ENCODE measurements at places on chromosomes 5 and 9.

DNA sequence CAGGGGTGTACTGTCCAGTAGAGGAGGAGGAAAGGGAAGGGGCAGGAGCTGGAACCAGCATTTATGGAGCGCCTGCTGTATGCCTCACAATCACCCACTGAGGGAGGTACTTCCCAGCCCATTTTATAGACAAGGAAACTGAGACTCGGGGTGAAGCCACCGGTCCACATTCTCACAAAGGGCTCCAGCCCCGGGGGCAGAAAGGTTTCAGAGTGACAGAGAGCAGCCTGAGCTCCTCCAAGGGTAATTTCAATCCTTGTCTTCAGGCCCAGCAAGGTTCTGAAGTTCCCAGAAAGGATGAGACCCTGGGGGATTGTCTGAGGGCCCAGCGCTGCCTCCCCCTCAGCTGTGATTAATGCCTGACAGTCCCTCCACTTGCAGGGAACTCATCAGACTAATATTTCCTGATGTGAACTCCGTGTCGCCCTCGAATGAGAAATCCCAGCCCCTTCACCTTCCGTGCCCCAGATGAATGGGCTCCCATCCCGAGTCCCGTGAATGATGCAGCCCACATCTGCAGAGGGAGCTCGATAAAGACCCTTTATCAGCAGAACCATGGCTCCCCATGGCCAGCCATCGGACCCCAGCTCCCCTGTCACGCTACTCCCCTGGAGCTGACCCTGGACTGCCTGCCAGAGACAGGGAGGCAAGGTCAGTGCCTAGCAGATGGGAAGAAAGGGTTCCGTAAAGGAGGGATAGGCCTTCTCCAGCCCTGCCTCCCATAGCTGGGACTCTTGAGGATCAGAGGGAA is 32.1 kb upstream of the MVB12B start:
- no peak for DNase-seq

DNA sequence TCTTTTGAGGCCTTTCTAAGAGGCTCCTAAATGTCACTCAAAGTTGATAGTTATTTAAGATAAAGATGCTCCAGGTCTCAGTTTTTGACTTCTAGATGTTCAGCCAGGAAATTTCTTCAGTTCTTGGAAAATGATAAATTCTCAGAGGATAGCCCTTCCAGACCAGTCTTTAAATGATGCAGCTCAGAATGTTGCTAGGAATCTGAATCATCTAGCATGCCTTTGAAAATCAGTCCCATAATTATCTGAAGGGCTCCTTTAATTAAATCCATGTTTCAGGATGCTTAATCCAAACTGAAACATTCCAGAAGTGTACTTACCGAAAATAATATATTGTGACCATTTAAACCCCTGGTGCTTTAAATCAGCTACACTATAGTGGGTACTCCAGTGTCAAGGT is 107.5 kb upstream of the FBN2 start:
- no peak for DNase-seq

- DNase-seq, result no peak
Observed at GRCh38 chr5:24749701-24750100, 104.9 kb upstream of the CDH10 start.

GRCh38 chr5:107778647-107779046 is 107.9 kb upstream of the EFNA5 start:
- no peak for DNase-seq

- DNase-seq, result no peak
Observed at GRCh38 chr5:81558188-81558587, 164.3 kb upstream of the ACOT12 start.

DNA sequence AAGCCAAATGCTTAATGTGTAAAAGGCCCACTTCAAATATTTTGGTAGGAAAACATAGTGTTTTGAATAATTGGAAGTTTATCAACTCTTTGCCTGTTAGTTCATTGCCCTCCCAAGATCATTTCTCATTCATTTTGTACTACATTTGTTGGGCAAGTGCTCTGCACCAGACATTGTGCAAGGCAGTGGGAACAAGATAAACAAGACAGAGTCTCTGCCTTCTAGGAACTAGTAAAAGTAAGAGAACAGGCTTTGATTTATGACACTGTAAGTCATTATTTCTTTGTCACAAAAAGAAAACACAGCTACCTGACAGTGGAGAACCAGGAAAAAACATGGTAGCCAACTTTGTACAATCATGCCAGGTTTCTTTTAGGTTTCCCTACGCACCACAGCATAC is 63.7 kb upstream of the PAM start:
- no peak for DNase-seq

DNA sequence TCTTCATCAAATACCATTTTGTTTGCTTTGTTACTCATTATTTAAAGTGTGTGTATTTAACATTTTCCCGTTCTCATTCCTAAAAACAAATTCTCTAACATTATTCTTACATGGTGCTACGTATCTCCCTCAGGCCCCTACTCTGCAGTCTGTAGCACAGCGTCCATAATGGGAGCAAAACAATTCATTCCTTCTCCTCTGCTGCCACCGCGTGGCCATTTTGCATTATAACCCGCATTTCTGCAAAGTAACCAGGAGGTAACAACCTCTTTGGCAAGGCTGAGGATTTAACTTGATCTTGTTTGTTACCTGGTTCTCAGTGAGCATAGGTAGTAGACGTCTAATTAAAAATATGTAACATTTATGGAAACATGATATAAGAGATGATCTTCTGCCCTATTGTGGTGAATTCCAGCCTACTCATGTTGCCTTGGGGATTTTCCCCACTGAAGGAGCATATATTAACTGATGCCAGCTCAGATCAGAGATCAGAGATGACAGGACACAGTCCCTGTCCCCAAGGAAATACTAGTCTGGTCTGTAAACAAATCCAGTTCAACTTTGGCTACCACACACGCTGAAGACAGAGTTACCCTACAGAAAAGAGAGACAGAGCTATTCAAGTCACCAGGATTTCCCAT is 10.5 kb downstream of the OR1K1 start:
- peak; percentile 71 for DNase-seq

DNA sequence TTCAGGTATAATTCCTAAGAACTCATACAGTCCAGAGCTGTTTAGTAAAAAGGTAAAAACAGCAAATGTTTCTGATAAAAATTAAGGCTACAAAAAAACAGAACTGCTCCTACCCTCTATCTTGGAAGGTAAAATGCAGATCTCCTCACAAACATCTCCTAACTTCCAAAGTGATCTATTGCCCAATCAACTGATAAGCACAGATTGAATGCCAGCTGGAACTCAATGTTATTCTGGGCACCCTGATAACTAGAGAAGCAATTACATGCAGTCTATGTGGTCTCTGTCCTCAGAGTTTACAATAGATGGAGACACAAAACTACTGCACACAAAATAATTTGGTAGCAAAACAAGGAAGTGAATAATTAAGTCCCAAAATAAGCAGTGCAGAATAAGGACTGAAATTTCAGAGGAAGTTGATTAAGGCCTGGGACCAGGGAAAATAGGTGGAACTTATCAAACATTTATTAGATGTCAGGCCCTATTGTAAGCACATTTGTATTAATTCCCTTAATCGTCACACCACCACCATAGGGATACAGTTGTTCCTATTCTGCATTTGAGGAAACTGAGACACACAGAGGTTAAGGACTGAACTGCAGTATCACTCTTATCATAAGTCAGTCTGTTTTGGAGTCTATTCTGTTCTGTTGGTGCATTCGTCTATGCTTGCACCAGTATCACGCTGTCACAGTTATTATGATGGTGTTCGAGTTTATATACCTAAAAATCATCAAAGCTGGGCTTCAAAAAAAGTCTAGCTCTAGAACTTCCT is 102.2 kb upstream of the TARS1 start:
- DNase-seq, result no peak

DNA sequence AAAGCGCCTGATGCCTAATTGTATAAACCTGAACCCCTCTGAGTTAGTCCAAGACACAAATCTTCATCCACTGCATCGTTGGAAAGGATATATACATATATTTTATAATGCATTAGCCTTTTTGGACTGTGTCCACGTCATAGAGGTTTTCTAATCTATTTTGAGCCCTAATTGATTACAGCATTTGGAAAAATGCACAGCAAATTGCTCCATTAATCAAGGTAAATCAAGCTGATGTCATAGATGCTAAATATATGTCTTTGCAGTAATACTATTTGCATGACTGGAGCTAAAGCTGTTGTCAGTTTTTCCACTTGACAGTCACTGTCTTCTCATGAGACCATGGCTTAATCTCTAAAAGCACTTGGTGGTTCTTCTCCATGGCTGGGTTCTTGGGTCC is 483.5 kb upstream of the TNC start:
- DNase-seq, result no peak

DNA sequence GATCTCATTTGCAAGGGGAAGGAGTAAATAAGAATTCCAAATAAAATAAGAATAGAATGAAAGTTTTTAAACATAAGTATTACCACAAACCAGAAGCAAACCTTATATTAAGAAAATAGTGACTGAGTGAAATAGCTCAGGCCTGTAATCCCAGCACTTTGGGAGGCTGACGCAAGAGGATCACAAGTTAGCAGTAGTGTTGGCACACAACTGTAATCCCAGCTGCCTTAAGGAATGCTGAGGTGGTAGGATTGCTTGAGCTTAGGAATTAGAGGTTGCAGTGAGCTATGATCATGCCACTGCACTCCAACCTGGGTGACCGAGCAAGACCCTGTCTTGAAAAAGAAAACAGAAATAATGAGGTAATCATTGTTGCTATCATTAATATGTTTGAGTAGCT is 47.0 kb downstream of the APC start:
- DNase-seq, result no peak

All from CD4-positive, alpha-beta T cell treated with Interleukin-6 at 100 ng/mL for 8 hours (primary cell).